ENCODE measurements at places on chromosomes 13 and 19.

DNA sequence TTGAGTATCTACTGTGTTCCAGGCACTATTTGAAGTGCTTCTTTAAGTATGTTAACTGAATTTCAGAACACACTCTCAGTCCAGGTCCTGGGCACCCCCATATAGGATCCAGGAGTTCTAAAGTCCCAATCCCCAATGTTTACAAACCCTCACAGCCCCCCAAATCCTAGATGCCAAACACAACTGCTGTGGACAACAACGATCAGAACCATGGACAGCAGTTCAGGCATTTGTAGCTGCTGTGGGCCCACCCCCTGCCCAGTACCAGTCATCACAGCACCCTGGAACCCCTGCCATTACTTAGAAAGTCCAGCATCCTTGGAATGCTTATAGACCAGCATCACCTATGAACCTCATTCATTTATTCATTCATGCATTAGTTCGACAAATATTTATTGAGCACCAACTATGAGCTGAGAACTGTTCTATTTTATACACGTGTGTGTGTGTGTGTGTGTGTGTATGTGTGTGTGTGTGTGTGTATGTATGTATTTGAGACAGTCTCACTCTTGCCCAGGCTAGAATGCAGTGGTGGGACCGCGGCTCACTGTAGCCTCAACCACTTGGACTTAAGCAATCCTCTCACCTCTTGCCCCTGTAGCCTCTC, 19.3 kb upstream of the SDHAF1 start:
- peak; percentile 60 for DNase-seq

DNA sequence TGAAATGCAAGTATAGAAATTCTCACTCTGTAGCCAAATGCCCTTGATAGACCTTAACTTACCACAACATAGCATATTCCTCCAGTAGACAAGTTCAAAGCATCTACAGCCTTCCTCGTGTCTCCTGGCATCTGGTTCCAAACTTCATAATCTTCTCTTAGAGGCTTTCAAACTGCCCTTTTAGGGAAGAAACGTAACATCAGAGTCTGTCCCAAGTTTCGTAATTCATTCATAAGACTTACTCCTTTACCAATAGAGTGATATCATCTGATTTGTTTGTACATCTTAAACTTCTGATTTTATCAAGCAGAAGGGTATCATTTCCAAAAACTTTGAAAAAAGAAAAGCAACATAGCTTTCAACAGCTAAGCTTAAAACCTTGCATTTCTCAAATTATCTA, 137.4 kb downstream of the SPRY2 start:
- DNase-seq: no peak

DNA sequence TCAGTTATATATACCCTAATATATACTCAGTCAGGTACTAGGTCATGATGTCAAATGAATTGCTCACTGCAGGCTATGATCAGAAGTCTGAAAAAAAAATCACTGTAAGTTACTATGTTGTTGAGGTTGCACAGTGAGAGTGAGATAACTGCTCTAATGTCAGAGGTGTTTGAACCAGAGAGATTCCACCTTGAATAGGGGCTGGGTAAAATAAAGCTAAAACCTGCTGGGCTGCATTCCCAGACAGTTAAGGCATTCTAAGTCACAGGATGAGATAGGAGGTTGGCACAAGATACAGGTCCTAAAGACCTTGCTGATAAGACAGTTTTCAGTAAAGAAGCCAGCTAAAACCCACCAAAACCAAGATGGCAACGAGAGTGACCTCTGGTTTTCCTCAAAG, 10.2 kb downstream of the EPSTI1 start:
- no peak for DNase-seq

DNA sequence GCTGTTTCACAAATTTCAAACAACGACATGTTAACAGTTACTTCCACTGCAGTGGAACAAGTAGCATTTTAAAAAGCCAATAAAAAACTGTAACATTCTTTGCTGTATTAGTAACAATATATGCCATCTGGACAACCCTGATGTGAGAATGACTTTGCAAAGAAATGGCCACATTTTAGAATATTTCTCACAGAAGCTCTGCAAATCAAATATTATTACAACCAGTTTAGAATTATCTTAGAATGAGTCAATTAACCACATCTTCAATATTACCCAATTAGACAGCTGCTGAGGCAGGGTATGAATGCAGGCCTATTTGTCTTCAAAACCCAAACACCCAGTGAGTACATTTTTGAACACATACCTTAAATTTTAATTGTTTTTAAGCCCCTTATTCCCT, 3.2 kb downstream of the ZNF699 start:
- no peak for DNase-seq

- no peak for DNase-seq
Observed at GRCh38 chr13:30192320-30193093, 114.8 kb downstream of the KATNAL1 start.

- DNase-seq: no peak
Observed at GRCh38 chr13:47472516-47472915, 528.6 kb downstream of the SUCLA2 start.

All from urothelium cell line (cell line).